ENCODE measurements at places on chromosomes 12 and 14.
A peak's percentile ranks its signal among the peaks of the same experiment; 100 is the strongest.

DNA sequence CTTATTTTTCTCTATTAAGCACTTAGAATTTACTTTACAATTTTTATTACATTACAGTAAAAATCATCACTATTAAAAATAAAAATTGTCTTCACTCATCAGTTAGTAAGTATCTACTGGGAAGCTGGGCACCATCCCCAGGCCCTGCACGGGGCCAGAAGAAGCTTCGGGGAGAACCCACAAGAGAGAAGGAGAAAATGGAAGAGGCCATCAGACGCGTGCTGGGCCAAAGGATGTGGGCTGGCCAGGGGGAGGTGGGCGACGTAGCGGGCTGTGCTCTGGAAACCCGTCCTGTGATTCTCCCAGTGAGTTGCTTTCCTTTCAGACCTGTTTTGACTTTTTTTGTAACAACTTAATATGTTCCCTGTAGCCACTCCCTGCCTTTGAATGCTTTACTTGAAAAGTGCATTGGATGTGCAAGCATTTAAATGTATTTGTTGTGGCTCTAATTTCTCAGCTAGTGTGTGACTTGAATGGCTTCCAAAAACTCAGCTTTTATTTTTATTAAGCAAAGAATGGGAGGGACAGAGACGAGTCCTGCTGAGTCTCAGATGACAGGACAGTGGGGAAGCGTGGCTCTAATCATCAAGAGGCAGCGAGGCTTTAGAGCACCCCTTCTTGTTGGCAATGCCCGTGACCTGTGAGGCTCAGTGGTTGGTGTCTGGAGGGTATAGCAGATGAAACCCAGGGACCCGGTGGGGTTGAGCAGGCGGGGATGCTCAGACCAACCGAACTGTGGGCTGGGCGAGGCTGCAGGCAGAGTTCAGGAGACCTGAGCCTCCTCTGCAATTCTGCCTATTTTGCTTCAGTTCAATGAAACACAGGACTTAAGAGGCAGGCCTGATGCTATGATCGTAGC lies 38.8 kb downstream of the SYNE3 start:
- no peak for DNase-seq

DNA sequence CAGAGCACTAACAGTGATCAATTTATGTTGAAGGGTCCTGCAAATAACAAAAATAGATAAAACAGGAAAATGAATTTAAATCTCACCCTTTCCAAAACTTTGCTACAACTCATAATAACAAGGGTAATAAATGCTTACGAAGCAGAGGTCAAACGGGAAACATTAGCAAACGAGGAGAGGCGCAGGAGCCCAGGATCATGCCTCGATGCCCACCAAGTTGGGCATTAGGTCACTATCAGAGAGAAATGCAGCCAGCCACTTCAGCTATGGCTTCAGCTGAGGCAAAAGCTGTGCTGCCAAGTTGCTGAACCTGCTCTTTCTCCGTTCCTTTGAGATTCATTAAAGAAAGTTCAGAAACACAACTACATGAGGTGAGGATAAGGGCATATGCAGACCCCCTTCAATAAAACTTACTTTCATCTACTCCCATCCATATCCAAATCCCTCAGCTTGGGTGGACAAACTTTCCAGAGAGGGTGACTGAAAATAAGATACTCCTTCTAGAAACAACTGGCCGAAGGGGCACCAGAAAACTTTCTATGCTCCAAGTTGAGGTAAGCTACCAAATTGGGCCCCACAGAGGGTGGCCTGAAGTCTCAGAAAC lies 7.9 kb downstream of the NKX2-1 start:
- DNase-seq = peak; percentile 77

GRCh38 chr14:77104393-77104792 lies 6.3 kb downstream of the CIPC start:
- no peak for DNase-seq

DNA sequence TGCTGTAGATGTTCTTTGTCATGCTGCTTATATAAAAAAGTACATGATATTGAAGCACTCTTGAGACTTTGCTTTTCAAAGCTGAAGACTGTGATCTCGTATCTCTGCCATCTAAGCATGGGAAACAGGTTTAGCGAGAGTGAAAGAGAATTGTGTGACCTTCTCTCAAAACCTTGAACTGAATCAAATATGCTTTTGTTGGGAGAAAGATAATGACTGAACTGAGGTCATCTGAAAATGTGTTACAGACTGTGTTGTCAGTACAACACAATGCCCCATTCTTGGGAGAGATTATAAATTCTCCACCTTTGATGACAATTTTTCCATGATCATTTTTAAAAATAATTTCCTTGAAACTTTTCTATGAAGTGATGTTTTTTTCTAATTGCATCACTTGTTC lies 272.1 kb upstream of the SEL1L start:
- no peak for DNase-seq

GRCh38 chr12:17818931-17819330 lies 271.1 kb downstream of the RERGL start:
- DNase-seq = no peak

DNA sequence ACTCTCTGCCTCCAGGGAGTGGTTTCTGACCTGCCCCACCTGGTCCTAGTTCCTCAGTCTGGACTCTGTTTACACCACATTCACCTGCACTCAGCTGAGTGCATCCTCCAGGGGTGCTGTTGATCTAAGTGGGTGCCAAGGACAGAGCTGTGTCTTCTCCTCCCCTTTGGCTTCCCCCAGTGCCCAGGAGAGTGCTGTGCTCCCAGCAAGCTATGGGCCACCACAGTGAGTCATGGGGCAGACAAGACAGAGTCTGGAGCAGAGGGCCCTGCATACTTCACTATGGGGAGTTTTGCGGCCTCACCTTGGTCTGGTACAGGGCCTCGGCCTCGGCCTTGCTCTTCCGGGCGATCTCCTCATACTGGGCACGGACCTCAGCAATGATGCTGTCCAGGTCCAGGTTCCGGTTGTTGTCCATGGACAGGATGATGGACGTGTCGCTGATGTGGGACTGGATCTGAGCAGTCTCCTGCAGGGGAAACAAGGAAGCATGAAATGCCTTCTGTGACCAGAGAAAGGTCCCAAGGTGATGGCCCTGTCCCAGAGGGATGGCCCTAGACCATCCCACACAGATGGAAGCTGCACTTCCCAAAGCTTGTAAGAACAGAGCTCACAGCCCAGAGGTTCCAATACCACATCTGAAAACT lies 4.9 kb downstream of the KRT73 start:
- no peak for DNase-seq
